Stimulated activated CD4-positive, alpha-beta T cell treated with anti-CD3 and anti-CD28 coated beads, Interleukin-15, amount 100 ng/mL, for 1 hour (primary cell): ENCODE measurements at places on chromosomes 5 and 9.

DNA sequence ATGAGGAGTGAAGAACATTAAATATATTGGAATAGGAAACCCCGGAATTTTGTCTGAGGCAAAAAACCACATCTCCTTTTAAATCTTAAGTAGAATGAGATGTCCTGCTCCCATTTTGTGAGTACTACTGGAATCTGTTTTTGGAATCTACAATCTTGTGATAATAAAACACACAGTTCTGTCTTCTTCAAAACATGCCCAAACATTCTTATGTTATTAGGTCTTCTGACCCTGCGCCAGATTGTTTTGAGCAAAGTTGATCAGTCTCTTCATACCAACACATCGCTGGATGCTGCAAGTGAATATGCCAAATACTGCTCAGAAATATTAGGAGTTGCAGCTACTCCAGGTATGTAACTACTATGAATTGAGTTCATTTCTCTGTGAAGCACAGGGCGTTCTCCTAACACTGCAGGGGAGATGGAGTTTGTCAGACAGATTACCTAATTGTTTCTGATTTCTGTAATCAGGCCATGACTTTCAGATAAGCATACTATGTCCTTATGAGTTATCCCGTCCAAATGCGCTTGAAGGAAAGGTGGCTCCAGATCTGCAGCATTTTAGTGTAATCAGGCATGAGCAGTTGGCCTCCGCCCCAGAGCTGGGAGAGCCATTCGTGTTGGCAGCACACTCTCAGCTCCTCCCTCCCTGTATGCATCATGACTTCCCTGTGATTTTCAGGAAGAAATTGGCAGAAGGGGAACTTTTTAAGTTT lies 88.0 kb downstream of the NLN start:
- no peak for DNase-seq

GRCh38 chr5:151719228-151720000 lies 32.7 kb upstream of the SPARC start:
- DNase-seq: no peak

DNA sequence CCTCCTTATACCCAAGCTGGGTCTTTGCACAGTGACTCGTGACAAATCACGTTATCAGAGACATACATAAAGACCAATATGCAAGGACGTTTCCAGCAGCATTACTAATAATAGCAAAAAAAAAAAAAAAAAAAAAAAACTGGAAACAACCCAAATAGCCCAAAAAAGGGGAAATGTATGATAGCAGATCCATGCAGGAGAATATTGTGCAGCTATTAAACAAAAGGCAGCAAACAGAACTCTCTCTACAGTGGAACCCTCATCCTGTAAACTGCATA lies 37.7 kb downstream of the C5orf15 start:
- DNase-seq: no peak

DNA sequence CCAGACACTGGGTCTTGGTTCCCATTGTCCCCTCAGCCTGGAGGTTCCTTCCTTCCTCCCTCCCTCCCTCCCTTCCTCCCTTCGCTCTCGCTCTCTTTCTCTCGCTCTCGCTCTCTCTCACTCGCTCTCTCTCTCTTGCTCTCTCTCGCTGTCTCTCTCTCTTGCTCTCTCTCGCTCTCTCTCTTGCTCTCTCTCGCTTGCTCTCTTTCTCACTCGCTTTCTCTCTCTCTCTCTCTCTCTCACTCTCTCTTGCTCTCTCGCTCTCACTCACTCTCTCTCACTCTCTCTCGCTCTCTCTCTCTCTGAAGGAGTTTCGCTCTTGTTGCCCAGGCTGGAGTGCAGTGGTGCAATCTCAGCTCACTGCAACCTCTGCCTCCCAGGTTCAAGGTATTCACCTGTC lies 23.4 kb downstream of the LAMC3 start:
- no peak for DNase-seq
